NCI-H2029 (cell line): ENCODE measurements at places on chromosomes 11 and 22.
A peak's percentile ranks its signal among the peaks of the same experiment; 100 is the strongest.

DNA sequence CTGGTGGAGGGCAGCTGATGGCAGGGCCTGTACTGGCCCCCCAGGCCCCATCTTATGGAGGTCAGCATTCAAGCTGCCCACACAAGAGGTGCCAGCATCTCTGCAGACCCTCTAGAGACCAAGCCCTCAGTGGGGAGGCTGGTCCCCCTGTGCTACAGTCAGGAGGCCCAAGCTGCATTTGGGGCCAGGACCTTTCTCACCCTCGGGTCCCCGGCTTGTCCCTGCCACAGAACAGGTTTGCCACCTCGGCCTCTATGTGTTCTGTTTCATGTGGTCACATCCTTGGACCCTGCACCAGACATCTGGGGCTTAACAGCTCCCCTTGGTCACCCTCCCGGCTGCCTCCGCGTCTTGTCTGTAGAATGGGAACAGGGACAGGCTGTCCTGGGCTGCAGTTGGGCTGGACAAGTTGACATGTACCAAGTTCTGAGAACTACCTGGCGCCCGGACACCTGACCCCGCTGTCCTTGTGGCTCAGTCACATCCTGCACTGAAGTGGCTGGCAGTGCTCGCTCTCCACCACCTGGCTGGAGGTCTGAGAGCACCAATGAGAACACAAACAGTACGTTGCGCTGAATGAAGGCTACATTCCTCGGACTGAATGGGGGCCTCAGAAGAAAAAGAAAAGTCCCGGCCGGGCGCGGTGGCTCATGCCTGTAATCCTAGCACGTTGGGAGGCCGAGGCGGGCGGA lies 2.7 kb upstream of the PLXNB2 start:
- DNase-seq: peak; percentile 5

DNA sequence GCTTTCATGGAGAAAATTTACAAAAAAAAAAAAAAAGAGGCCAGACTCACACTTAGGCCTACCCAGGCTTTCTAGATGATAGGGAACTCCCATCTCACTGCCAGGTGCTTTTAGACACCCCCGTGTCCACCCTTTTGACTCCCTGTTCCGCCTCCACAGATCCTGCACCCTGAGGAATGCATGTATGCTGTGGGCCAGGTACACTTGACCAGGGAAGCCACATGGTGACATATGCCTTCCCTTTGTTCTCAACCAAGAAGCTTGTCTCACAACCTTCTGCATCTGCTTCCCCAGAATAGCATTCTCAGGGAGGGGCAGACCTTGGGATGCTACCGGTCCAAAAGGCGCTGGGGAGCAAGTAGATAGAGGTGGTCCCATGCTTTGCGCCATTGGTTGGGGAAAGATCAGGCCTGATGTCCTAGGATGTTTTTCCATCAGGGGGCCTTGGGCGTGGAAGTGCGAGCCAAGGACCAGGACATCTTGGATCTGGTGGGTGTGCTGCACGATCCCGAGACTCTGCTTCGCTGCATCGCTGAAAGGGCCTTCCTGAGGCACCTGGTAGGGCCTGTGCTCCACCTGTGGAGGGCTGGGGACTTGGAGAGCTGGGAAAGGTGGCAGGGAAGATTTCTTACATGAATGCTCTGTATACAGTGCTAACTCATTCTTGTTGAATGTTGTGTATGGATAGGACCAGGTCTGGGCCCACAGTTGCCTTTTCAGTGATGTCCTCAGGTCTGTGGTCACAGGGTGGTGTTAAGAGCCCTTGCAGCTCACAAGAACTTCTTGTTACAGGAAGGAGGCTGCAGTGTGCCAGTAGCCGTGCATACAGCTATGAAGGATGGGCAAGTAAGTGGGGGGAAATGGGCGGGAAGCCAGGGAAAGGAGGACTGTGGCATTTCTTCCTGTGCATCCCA lies 7.5 kb downstream of the HMBS start:
- peak; percentile 8 for DNase-seq

DNA sequence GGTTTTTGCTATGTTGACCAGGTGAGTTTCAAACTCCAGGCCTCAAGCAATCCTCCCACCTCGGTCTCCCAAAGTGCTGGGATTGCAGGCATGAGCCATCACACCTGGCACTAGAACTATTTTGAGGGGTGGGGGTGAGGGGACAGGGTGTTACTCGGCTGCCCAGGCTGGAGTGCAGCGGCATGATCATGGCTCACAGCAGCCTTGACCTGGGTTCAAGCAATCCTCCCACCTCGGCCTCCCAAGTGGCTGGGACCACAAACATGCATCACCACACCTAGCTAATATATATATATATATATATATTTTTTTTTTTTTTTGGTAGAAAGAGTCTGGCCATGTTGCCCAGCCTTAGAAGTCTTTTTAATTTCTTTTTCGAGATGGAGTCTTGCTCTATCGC lies 17.1 kb upstream of the IFITM3 start:
- no peak for DNase-seq

DNA sequence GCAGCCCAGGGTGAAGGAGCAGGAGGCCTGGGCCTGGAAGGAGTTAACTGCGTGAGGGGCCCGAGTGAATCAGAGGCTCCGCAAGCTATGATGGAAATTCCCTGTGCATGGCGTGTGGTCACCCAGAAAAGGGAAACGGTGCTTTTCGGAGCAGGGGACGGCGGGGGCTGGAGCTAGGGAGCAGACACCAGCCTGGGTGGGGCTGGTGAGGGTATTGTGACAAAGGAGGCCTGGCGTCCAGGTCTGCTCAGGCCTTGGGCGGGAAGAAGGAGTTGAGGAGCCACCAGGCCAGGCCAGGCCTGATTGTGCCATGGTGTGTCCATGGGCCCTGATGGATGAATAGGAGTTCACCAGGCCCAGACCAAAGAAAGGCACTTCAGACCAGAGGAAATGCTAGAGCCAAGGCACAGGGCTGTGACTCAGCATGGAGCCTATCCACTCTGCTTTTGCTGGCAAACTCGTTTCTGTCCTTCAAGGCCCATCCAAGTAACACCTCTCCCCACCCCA lies 12.8 kb upstream of the SPI1 start:
- DNase-seq: no peak

- DNase-seq: no peak
Measured at GRCh38 chr22:37561212-37562048, 1.1 kb downstream of the CDC42EP1 start.

- no peak for DNase-seq
Measured at GRCh38 chr11:108965306-108966001, 300.6 kb downstream of the DDX10 start.

- no peak for DNase-seq
Measured at GRCh38 chr11:120146413-120147093, 8.6 kb upstream of the TRIM29 start.

DNA sequence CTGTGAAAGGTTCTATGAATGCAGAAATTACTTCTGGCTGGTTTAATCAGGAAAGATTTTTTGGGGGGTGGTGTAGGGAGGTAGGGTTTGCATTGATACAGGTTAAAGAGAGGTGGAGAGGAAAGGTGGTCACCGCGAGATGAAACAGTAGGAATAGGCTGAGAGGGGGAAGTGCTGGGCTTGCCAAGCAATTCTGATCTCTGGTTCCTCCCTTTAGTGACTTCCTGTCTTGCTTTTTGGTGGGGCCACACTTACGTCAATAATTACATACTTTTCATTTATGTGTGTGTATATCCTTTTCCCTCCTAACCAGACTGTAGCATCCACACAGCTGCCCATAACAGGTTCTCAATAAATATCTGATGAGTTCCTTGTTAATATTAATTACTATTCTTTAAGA lies 120.0 kb downstream of the CTNND1 start:
- no peak for DNase-seq

GRCh38 chr11:86403458-86403857 lies 28.8 kb downstream of the CCDC81 start:
- DNase-seq: no peak

DNA sequence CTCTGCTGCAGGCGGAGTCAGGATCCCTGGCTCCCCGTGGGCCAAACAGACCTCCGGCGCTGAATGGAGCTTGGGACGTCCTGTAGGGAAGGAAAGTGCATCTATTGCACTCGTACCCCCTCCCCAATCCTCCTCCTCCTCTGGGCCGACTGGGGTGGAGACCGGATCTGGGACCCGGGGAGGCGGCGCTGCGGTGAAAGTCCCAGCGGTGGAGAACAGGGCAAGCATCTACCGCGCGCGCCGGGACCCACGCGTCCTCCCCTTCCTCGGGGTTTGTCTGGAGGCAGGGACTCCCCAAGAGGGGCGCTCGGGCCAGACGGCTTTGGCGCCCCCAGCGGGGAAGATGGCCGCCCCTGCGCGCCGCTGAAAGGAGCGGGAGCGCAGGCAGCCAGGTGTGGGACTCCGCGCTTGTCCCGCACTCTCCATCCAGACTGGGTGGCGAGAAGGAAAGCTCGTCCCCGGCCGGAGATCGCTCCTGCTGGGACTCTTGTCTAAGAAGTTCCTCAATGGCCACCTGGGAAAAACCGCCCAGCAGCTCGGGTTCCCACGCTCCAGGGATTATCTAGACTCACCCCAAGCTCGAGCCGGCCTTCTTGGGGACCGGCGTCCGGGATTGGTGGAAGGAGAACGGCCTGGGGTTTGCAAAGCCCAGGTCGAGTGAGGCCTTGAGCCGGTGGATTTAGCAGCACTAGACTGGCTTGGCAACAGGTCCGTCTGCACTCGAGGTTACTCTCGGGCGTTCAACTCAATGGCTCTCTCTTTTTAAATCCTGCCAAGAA lies 718 bp downstream of the FADS2 start:
- peak; percentile 15 for DNase-seq

GRCh38 chr11:19728436-19728835 lies 15.8 kb downstream of the NAV2 start:
- DNase-seq: no peak

DNA sequence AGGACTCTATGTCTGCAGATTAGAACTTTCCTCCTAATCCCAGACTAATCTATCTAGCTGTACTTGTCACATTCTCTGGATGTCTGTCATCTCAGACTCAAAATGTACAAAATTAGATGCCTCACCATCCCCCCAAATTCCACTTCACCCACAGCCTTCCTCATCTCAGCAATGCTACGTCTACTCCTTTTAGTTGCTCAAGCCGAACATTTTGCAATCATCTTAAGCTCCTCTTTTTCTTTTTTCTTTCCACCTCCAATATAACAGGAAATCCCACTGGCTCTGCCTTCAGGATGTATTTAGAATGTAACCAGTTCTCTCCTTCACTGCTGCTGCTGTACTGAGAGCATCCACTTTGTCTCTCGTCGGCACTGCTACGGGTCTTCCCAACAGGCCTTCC lies 1091.8 kb downstream of the TBC1D22A start:
- no peak for DNase-seq

DNA sequence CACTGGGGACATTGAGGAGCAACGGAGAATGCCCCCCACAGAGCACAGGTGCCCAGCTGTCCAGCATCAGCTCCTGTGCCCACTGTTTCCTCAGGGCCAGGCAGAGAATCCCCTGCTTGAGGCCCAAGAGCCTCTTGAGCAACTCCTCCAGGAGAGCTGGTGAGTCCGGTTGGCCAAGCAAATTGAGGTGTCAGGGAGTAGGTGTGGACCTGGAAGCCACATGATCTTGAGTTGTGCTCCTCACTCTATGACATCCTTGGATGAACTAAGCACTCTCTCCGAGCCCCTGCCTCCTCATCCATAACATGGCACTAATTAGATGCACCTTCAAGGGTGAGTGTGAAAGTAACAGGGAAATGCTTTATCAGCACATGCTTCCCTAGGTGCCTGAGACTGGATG lies 121.3 kb downstream of the DBX1 start:
- no peak for DNase-seq

DNA sequence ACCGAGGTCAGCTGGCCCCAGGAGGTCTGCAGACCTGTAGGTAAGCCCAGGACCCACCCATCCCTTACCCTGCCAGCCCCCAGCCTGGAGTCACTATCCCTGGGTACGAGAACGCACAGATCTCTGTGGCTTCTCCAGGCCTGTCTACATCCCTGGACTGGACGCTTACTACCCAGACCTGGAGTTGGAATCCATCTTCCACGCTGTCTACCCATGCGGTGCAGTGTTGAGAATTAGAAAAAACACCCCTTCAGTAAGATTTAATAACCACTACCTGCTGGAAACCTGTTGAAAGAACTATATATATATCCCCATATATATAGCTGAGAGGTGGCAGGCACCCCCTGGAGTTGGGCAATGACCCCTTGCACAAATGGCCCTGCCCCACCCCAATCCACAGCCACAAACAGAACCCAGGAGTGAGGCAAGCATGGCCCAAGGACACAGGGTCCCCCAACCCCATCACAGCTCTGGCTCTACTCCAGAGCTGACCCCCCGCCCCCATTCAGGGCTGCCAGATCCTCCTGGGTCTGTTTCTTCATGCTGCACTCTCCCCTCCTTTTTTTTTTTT lies 17.7 kb upstream of the RGL4 start:
- DNase-seq: no peak

GRCh38 chr11:6623391-6624363 lies 4.5 kb upstream of the TPP1 start:
- no peak for DNase-seq

DNA sequence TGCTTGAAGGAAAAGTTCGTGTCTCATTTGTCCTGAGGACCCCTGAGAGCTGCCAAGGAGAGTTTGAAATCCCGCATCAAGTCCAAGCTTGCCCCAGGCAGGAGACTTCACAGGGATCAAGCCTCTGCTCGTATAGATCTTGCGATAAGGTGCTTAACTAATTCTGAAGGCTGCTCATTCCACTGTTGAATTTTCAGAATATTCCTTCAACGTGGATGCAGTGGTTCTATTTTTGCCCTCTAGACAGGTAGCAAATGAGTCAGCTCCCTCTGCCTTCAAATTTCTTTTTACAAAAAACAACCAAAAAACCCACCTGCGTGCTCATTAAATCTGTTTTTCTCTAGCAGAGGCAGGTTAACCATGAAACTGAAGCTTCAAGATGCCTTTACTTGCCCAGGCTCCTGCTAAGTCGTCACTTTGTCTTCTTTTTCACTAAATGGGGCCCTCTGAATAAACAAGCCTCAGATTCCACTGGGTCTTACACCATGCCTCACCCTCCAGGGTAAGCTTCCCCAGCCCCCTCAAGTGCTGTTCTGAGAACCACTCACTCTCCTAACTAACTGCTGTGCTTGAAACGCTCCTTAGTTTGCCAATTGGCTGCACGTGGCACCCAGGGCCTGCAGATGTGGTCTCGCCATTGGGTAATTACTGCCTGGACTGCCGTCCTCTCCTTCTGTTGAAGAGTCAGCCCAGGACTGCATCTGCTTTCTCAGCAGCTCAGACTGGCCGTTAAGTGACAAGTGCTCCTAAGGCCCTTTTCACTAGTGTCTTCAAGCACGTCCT lies 105.0 kb downstream of the TRPC6 start:
- DNase-seq: no peak

- DNase-seq: no peak
Measured at GRCh38 chr11:124167826-124168231, 15.3 kb upstream of the OR10D3 start.
